Renal pelvis (tissue), 12 donors: ENCODE measurements at places on chromosomes 2 and 18. TPM values are rescaled to one million over a fixed set of nuclear protein-coding genes. Genes with fewer than 3 reads are reported as not detected.

The PIEZO2 gene
- 15.3 TPM for polyA plus RNA-seq

DNA sequence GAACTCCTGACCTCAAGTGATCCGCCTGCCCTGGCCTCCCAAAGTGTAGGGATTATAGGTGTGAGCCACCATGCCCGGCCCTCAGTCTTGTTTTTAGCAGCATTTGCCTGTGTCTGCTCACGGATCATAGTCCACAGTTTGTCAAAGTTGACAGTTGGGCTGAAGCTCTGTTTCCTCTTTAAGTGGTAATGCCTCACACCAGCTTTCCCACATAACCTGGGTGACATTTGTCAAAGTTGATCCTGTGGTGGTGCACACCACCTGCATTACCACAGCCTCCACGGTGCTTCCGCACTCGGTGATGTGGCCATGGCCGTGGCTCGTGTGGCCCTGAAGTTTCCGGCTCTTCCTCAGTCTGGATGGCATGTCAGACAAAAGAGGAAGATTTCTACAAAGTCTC, 27.1 kb downstream of the RAB31 start:
- DNase-seq = no peak

DNA sequence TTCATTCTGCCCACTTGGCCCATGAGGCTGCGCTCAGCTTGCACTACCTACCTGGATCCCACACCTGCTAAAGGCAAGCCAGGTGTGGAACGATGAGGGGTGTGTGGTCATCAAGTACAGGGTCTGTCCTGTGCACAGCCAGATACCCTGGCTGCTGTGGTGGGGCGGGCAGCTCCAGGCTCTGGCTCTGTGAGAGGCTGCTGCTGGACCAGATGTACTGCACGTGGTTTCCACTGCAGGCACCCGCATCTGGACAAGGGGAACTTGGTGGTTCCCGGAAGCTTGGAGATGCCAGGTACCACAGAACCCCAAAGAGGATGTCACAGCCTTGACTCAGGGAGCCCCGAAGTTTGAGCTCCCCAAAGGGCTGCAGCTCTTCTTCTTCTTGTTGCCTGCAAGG, 68.1 kb upstream of the ZNF804A start:
- DNase-seq = no peak

DNA sequence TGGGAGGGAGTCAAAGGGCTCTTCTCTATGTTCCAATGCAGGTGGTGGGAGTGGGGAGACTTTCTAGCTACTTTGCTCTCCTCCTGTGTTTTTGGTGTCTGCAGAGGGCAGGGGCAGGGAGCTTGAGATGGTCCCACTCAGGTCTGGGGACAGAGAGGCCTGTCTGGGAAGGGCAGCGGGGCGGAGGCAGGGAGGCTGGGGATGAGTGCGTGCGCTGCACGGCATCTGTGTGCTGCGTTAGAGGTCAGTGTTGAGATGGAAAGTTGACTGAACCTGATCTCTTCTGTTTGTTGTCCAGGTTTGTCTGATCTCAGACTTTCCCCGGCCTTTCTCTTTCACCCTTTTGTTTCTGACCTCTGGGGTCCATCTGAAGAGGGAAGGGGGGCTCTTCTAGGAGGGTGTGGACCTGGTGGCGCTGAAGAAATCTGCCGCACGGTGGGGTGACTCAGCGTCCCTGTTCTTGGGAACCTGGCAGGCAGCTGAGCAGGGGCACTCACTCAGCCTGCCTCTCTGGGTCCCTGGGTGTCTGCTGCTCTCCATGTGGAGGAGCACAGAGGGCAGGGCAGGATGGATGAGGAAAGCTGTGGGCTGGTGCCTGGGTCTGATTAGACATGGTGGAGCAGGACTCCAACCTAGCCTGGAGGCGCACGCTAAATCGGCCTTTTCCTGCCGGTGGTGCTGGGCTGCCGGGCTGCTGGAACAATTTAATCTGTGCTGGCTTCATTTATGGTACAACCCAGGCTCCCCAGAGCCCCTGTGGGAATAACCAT, 24.1 kb downstream of the IGFBP2 start:
- no peak for DNase-seq

The CCDC85A gene
- 1.4 TPM for polyA plus RNA-seq

GRCh38 chr2:143954186-143954585, 565.7 kb downstream of the ZEB2 start:
- no peak for DNase-seq

GRCh38 chr18:62523631-62524439, 1.0 kb downstream of the ZCCHC2 start:
- DNase-seq = peak; percentile 43

DNA sequence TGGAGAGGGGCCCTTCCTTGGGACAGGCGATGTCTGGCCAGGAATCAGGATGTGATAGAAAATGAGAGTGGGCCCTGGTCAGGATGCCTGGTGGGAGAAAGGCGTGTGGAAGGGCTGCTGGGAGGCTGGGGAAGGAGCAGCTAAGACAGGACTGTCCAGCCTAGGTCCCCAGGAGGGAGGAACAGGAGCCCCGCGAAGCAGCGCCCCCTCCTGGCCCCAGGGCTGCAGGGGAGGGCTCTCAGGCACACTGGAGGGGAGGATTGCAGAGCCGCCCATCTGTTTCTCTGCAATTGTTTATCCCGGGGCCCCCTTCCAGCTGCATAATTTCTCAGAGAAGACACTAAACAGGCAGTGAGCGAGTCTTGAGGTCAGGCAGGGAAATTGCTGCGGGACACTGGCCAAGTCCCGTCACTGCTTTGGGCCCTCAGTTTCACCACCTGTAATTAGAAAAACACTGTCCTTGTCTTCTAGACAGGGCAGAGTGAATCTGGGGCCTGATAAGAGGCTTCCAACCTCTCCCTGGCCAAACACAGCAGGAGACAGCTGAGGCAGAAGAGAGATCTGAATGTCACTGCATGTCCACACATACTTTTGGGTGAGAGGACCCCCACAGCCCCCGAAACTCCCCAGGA, 3.9 kb upstream of the NPPC start:
- DNase-seq = no peak

The SERPINB12 gene
- polyA plus RNA-seq = not detected

DNA sequence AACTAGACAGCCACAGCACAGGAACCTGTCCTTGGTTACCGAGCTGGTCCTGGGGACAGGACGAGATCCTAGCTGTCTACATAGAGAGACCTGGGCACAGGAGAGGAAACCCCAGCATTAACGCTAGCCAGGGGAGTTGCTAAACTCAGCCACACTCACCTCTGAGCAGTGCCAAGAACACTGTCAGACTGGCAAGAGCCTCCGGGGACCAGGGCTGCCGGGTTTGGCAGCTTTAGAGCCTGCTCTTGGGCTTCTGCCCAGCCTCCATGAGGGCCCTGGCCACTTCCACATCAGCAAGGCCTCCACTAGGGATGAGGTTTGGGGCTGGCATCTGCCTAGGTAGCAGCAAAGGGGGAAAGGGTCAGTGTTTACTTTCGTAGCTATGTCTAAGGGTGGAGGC, 6.7 kb downstream of the TMBIM1 start:
- no peak for DNase-seq

The UGT1A5 gene
- not detected for polyA plus RNA-seq

DNA sequence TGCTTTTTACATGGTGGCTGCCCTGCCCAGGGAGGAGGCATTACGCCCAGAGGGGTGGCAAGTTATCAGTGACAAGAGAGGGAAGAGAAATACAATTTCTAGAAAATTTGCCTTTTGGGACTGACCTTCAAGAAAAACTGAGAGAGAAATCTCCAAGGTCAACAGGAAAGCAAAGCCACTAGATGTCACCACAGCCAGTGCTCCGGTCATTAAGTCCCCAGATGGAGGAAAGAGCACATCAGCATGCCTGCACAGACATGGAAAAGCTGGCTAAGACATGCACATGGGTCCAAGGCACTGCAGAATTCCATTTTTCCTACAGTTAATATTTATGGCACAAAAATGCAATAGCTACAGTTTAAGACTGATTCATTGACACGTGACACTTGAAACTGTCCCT, 21.0 kb downstream of the FHL2 start:
- no peak for DNase-seq

GRCh38 chr2:3073041-3073595, 304.5 kb downstream of the EIPR1 start:
- DNase-seq = no peak

- DNase-seq = no peak
Measured at GRCh38 chr2:28377195-28377816, 15.4 kb upstream of the FOSL2 start.

DNA sequence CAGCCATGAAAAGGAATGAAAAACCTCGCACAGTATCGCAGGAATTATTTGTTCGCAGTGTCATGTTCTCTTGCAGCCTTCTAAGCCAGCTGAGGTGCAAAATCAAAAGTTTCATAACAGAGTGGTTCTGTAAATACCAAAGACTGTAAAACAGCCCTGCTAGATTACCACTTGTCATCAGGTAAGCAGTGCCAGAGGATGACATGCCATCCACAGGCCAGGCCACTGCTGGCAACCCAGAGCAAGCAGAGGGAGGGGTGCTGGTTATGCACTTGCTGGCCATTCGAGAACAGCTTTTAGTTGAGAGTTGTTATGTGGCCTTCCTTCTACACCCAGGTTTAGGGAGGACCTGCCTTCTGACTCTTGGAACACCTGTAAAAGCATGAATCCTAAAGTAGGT, 114.3 kb upstream of the MGAT5 start:
- no peak for DNase-seq

GRCh38 chr2:125330133-125330532, 1305.0 kb downstream of the CNTNAP5 start:
- no peak for DNase-seq

GRCh38 chr2:240439698-240440151, 4.3 kb downstream of the GPC1 start:
- no peak for DNase-seq

DNA sequence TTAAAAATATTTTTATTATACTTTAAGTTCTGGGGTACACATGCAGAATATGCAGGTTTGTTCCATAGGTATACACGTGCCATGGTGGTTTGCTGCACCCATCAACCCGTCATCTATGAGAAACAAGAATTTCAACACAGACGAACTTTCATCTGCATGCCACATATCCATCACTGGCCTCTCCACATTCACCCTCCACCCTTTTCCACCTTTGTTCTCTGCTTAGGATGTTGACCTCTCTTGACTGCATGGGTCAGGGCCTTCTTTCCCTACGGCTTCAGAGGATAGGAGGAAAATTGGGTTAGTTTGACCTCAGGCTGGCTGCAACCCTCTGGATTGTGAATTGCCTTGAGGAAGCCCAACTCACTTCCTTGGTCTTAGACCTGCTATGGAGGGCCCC, 260.9 kb downstream of the MREG start:
- no peak for DNase-seq

DNA sequence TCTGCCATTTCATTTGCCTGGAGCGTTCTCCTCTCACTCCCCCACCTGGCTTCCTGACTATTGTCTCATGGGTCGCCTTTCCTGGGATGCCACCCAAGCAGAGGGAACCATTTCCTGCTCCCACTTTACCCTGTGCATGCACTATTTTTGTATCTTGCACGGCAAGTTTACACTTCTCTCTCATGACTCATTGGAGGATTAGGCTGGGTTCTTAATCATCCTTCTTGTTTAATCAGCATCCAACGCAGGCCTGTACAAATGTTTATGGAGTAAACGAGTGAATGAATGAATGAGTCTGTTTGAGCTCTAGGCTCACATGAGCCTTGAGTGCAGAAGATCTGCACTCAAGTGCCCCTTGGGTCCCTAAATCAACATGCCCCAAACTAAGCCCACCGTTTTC, 3.8 kb upstream of the ARHGAP25 start:
- DNase-seq = no peak

DNA sequence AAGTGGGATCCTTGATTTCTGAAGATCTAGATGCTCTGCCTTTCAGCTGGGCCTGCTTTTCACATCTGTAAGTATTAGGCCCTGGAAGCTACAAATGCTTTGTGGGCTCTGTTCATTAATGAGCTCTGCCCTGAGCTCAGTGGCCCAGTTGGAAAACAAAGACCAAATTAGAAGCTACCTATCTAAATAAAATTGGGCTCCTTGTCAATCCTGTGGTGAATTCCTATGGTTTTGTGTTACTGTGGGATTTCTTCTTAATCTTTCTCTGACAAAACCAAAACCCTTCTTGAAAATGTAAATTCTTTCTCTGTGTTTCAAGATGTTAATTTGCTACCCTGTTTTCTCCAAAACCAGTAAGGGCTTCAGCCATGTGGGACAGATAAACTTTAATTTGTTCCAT, 219.0 kb upstream of the HS6ST1 start:
- no peak for DNase-seq

The PER2 gene
- polyA plus RNA-seq = 7.6 TPM

- no peak for DNase-seq
Measured at GRCh38 chr2:158999458-158999857, 31.0 kb downstream of the TANC1 start.

DNA sequence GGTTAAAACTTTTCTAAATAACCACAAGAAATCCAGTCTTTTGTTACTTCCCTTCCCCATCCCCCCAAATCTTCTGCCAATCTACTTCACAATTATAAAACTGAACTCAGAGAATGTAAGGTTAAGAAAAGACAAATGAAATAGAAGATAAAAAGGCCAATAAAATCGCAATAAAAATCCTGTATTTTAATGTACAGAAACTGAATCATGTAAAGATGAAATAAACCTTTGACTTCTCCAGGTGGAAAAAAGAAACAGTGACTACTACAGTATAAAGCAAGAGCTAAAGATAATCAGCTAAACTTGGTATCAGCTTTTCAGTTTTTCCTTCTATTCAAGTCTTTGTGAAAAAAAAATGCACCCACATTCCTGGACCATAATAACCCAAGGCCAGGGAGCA, 1.7 kb downstream of the SYT4 start:
- DNase-seq = no peak

The ARHGAP25 gene
- polyA plus RNA-seq = 7.0 TPM

GRCh38 chr2:117967977-117968718, 45.7 kb downstream of the CCDC93 start:
- DNase-seq = peak; percentile 33

DNA sequence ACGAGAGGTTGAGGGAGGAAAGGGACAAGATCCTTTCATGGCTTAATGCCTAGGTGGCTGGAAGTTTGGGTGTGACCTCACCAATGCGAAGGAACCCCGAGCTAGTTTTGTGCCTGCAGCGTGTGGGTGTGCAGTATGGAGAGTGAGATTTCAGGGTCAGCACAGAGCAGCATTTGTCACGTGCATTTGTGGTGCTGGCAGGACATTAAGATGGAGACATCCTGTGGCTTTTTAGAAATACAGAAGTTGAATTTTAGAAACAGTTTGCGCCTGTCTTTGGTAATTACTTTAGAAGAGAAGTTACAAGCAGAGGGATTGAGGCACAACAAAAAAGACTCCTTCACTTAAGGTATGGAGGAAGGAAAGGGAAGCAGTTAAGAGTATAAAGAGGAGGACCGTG, 258.2 kb upstream of the THUMPD2 start:
- DNase-seq = no peak

The B4GALT6 gene
- polyA plus RNA-seq = 15.5 TPM
